SK-N-MC (cell line): ENCODE measurements at places on chromosomes 16 and 17.

DNA sequence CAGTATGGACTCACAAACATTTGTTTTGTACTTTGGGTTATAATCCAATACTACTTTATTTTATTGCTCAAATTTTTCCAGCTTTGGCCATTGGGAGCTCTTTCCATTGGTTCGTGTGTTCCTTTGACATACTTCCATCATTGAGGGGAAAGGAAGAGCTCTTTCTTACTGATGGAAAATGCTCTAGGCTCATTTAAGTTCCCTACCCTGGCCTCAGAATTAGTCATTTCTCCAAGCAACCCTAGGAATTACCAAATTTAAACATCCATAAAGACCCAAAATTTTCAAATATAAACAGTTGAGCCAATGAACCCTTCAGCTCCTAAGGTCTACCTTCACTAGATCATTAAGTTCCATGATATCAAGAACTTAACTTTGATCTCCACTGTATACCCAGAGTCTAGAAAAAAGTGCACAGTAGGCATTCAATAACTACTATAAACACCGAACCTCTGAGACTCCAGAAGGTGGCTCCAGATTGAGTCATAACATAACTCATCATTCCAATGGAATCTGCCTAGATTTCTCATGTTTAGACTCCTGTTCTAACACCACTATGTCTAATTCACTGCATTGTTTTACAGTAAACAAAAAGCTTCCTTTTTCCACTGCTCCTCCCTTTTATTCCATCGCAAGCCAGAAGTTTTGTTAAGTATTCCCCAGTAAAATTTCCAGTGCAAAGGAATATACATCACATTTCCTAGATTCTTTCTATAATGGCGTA, 39.0 kb downstream of the SMURF2 start:
- no peak for DNase-seq

DNA sequence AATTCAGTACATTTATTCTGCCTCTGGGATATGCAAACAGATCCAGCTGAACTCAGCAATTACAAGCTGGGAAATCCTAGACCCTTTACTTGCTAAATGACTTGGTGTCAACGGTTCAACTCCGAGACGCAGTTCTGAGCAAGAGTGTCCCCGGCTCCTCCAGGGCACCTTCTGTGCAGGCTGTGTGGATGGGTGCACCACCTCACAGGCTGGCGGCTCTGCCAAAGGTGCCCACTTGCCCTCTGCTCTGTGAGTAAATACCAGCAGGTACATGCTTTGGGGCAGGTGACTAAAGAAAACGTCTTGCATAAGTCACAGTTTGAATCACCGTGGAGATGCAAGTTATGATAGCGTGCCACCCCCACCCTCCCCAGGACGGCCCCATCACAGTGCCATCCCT, 23.3 kb downstream of the MAP1LC3B start:
- no peak for DNase-seq

DNA sequence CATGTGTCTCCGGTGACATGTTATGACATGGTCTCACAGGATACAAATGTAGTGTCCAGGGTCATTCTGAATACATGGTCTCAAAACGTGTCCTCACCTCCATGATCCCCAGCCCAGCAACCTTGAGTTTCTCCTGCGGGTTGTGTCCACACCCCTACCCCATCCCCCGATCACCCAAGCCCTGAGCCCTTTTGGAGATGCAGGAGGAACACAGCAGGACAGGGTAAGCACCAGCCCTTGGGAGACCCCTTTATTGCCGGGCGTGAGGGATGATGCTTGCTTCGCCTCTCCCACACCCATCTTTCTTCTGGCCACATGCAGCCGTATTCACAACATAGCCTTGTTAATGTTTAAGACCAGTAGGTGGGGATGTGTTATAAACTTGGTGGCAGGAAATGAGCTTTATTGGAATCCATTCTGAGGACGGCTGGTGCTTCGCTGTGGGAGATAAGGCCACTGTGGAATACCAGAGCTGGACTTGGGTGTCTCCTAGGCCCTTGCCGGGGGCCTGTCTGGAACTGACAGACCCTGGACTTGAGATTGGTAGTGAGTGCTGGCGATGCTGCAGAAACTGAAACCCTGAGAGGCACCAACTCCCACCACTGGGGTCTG, 5.5 kb downstream of the TMEM132E start:
- DNase-seq: no peak

- DNase-seq: no peak
These were observed 11.2 kb downstream of the VASN start for GRCh38 chr16:4382795-4383357.

DNA sequence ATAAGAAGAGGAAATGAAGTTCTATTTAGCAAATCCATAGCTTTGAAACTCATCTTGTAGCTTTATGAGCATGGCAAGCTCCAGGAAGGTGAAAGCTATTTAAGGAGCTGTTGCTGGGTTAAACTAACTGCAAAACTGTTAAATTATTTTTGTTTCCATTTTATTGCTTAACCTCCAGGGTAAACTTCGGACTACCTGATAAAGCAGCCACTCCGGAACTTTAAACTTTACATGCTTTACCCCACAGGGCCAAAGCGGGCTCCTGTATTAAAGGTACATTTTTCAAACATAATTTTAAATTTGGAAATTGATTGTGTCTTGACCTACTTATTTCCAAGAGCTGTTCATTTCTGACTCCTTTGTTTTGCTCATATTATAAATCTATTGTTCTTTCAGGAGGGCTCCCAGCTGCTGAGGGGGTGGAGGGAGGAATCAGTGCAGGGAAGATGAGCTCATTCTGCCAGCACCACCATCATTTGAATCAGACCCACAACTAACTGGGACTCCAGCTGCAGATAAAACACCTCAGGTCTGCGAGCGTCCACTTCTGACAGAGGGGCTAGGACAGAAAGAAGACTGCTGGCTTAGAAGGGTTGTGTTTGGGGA, 157.9 kb downstream of the IRX3 start:
- no peak for DNase-seq

DNA sequence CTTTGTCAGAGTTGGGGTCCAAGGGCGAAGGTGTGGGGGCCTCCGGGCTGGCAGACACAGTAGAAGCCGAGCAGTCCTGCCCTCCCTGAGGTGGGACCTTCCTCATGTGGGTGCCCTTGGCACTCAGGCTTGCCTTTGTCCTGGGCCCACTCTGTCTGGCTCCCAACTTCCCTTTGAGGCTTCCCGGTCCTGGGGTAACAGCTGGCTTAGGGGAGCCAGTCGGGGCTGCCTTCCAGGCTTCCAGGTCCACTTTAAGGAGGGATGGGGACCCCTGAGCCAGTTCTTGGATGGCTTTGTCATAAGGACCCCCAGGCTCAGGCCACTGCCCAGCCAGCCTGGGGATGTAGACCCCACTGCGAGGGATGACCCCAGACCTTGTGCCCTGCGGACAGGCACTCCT, 7.8 kb downstream of the GAS2L2 start:
- no peak for DNase-seq

DNA sequence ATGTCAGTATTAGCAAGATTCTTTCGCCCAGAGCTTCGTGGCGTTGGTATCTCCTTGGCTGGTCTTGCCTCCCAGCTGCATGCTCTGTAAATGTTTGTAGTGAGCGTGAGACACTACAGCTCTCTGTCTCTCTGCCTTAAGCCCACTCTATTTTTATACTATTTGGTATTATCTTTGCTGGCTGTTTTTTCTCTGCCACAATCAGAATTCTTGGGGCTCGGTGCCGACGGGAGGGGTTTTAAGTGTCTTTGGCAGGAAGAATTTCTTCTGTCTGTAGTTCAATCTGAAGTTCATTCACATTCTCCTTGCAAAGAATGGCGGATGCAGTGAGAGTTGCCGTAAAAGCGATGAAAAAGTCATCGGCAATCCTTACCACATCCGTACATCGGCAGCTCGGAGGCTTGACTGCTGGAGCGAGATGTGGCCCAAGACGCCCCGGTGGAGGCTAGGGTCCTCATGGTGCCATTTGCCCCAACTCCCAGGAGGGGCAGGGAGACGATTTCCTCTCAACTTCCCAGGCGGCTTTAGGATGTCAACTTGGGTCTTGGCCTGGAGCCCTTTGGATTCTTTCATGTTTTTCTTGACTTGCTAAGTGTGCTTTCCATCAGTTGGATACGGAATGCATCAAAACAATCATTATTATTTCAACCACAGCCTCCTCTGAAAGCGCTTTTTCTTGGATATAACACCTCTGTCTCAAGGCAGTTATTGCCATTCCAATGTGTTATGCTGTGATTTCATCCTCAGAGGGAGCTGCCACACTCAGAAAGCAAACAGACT, 132.3 kb upstream of the SDK2 start:
- DNase-seq: no peak
